ENCODE measurements at places on chromosomes 2 and 18.
A peak's percentile ranks its signal among the peaks of the same experiment; 100 is the strongest.

DNA sequence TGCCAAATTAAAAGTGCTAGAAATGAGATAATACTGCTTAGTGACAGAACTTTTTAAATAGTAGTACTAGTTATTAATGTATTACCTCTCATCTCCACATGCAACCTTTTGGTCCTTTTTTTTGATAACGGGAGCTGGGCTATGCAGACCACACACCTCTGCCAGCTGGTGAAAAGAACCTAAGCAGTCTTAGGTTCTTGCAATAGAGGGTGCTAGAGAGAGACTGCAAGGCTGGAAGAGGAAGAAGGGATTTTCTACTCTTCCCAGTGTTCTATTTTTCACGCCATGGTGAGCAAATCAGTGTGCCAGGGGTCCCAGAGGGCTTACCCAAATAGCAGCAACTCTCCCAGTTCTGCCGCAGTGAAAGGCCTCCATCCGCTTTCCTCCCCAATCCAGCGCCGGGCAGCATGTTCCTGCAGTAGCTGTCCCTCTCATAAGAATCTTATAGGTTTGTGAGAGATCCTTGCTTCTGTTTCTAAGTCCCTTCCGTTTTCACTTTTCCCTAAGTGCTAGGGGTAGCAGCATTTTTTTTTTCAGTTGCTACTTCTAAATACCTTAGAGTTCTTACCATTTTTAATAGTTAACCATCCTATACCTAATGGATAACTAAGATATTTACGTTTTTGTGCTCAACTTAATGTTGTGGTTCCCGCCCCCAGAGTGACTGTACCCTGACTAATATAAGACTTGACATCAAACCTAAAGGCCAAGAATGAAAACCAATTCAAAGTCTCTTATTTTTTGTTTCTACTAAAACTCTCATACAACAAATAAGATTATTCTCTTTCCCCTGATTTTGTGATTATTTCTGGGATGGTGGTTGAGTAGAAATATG, 69.4 kb upstream of the UBE2E3 start:
- no peak for DNase-seq

- DNase-seq, result no peak
Observed at GRCh38 chr2:40243581-40244187, 208.2 kb downstream of the SLC8A1 start.

DNA sequence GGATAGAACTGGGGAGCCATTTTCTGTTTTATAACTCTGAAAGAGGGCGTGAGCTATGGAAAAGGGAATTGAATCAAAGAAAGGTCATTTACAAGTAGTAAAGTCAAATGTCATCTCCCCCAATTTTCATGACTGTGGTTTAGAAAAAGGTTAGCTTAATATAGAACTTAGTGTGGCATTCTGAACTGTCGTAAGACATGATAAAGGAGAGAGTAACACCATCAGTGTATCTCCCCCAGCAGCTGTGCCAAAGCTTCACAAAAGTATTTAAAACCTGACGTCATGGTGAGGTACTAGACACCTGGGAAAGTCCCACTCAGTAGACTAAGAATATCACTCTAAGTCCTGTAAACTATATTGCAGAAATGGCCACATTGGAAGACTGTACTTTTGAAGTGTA, 5.8 kb upstream of the IKZF2 start:
- no peak for DNase-seq

DNA sequence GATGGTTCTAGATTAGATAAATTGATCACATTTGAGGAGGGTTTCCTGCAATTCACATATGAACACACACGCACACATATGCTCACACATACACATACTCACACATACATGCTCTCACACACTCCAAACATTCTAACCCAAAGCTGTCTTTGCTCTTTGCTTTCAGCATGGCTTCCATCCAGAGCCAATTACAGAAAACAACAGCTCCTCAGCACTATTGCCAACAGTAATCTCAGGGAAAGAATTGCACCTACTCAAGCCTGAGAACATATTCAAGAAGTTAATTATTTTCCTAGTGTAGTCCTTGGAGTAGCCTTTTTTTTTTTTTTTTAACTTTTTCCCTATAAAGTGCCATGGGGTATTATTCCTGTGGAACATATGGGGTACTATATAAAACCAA, 246.9 kb upstream of the PARD3B start:
- no peak for DNase-seq

DNA sequence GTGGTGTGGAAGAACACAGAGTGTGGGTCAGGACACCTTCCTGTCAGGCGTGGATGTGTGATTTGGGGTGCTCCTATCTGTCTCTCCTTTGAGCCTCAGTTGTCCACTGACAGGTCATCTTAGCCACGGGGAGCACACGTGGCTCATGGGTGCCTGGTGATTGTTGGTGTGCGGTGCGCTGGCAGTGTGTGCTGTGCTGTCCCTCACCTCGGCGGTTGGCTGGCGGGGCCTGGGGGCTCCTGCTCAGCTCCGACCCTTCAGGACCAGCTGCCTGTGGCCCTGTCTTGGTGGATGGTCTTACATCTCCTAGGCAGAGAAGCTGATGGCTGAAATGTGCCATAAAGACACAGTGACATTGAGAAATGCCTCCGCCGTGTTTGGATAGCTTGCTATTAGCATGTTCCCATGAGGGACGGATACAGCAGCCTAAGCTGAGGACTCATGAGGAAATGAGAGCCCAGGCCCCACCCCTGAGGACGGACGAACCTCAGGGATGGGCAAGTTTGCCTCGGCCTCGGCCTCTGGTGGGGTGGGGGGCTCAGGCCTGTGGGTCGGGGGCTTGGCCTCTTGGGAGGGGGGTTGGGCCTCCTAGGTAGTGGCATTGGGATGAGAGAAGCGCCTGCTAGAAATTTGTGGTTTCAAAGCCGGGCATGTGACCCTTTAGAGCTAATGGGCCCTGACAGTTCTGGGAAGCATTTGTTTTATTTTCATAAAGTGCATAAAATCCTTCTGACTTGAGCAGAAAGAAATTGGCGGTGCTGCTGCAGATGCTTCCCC, 20.3 kb upstream of the ASB1 start:
- no peak for DNase-seq

- no peak for DNase-seq
Observed at GRCh38 chr18:79760881-79761280, 36.9 kb upstream of the KCNG2 start.

GRCh38 chr2:162509288-162509968, 165.5 kb downstream of the GCA start:
- DNase-seq, result no peak

DNA sequence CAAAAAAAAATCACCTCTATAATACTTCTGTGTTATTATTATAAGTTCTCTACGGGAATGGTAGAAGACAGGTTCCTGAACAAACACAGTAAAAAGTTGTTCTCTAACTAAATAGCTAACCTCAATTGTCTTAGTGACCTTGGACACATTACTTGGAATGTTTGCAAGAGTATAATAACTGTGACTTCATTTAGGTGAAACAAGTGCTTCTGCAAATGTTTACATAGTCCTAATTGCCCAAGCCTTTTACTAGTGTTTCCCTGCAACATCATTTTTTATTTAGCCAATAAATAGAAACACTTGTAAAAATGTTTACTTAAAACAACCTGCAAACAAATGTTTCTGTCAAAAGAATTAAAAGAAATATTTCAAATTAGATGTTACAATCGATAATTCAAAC, 9.9 kb downstream of the PLEKHM3 start:
- no peak for DNase-seq

DNA sequence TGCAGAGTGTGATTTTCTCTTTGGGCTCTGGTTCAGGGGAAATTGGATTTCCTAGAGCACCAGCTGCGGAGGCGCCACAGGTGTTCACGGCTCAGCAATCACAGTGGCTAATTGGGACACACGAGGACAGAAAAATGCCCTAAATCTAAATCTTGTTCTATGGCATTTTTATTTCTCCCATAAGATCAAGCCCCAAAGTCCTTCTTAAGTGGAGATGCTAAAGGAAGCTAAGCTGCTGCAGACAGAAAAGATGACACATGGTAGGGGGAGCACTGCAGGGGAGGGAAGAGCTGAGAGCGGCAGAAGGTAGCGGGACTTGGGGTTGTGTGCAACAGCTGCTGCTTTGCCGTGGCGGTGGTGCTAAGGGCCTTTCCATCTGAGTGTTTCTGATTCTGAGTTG, 280.6 kb downstream of the MYT1L start:
- no peak for DNase-seq

DNA sequence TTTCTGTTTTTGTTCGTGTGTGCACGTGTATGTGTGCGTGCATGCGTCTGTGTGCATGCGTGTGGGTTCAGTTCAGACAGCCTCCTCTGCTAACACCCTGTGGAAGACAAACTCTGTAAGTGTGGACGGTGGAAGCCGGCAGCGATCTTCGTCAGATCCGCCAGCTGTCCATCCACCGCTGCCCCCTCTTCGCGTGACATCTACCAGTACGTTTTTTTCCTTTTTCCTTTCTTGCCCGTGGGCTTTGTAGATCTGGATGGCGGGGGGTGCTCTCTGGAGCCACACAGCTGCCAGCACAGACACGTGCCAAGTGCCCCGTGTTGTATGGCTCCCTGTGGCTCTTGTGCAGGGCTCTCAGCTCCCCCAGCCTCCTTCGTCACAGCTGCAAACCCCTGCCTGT, 32.3 kb downstream of the ITGB1BP1 start:
- no peak for DNase-seq

- DNase-seq, result no peak
Observed at GRCh38 chr2:10584843-10585475, 104.8 kb downstream of the NOL10 start.

DNA sequence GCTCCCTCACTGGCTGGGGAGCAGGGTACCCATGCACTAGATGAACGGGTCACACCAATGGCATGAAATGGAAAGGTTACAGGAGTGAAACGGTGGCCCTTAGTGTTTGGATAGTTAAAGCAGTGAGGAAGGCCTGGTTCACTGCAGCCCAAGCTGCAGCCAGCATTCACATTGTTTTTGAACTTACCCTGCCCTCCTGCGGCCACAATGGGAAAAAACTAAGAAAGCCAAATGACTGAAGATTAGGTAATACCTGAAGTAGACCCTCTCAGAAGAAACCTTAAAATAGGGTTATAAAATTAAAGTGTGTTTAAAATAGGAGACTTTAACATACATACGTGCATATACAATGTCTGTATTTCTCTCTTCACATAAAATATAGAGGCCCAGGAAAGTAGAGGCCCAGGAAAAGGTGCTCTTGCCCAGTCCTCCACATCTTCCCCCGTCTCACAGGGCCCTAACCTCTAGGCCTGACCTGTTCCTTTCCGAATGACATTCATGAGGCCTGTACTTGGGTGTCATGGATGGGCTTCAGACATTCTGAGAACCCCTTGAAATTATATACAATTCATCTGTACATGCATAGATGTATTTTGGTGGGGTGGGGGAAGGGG, 33.3 kb downstream of the DOK1 start:
- peak; percentile 70 for DNase-seq

- DNase-seq, result no peak
Observed at GRCh38 chr2:72864500-72864899, 22.7 kb upstream of the SPR start.

GRCh38 chr18:47888156-47888555, 42.3 kb downstream of the SMAD2 start:
- no peak for DNase-seq

- no peak for DNase-seq
Observed at GRCh38 chr2:51866361-51866760, 834.4 kb upstream of the NRXN1 start.

DNA sequence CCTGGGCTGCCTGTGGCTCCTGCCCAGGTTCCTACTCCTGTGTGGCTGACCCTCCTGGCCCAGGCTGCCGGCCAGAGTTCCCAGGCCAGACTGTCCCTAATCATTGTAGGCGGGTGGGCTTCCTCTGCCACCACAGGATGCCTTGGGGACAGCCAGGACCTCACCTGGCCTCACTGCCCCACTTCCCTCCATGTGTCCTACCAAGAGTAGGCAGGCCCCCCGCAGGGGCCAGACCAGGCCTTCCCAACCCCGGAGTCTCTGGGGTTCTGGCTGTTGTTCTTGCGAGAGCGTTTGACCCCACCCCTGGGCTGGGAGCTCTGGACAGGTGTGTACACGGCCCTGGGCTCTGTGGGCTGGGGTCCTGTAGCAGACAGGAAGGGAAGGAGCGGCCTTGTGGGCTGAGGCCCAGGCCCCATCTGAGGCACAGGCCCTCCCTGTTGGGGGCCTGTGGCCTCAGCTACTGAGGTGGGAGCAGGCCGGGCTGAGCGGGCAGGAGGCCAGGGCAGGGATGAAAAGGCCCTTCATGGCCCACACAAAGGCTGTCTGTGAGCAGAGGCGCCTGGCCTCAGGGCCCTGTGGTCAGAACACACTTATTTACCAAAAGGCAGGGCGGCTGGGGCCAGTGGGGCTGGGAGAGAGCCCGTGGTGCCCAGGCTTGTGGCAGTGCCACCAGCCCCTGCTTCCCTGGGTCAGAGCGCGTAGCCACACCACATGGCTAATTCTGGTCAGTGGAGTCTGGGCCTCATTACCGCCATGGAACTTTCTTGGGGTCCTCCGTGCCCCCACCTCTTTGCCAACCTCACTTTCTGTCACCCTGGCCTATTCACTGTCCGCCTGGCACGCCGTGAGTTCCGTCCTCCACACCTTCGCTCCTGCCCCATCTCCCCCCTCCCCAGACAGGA, 2.0 kb downstream of the SNORC start:
- peak; percentile 80 for DNase-seq

GRCh38 chr2:97267411-97268074, 154.6 kb downstream of the ANKRD36 start:
- peak; percentile 29 for DNase-seq

DNA sequence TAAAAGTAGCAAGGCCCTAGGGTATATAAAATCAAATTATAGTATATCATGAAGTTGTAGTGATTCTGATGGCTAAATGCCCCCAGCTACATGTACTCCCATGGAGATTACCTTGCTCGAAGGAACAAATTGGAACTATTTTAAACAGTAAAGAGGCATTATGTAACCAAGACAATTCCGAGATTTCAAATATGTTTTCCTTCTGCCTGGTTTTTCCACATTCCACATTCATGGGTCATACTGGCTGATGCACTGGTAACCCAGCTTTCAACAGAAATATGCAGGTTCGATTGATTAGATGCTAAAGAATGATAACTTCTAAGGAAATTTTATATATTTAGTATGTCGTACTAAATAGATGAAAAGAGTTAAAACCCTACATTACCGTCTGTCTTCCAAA, 62.3 kb upstream of the MGAT4A start:
- no peak for DNase-seq

DNA sequence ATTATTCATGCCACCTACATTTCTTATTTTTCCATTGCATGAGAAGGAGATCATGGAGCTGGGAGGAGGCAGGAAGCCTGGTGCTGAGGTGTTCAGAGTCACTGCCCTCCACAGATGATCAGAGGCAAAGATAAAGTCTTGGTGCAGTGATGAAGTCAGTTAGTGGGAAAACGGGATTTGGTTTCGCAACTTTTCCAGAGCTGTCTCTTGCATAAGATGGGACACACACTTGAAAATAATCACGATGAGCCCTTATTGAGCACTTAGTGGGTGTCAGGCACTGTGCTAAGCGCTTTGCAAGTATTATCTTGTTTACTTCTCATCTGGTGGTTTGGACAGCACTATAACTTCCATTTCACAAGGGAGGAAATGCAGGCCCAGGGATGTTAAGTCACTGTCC, 222.1 kb upstream of the SMAD2 start:
- no peak for DNase-seq
